ENCODE measurements at places on chromosomes 7 and 10. TPM values are rescaled to one million over a fixed set of nuclear protein-coding genes. Genes with fewer than 3 reads are reported as not detected.

GRCh38 chr10:112295853-112296830 lies 12.9 kb downstream of the TECTB start:
- DNase-seq, result no peak

DNA sequence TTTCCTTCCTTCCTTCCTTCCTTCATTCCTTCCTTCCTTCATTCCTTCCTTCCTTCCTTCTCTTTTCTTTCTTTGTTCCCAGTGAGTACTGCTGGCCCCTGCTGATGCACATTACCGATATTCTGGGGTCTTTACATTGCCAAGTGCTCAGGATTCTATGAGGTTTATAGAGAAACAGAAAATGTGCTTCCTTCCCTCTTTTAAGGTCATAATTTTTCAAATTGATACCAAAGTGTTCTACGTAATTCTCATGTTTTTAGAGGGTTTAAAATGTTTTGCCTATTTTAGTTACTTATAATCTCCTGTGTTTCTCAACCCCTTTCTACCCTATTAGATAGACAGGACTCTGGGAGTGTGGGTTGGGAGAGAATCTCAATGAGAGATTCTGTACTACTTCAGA lies 291.2 kb downstream of the HDAC9 start:
- no peak for DNase-seq

DNA sequence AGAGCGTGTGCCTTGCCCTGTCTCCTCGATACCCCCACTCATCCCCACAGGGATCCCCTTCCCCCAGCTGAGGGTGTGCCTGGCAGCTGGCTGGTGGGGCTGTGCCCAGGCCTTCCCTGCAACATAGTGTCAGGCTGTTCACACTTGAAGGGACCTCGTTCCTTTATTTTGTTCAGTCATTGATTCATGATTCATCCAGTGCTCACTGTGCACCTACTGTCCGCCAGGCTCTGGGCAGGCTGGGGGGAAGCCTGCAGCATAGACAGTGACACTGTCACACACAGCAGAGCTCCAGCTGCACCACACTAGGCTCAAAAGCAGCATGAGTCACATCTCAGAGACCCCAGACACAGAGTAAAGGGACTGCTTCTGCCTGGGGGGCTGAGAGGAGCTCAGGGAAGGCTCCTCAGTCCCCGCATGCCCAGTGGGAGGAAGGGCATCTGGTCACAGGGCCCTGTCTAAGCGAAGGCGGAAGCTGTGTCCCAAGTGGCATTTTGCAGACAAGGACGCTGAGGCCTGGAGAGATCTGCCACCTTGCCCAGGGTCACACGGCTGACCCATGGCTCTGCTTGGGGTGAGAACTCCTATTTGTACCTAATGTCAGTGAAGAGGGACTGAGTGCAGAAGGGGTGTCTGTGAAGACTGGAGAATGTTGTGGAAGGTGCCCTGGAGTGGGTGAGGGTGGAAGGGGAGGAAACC lies 27.9 kb downstream of the CDH23 start:
- no peak for DNase-seq

DNA sequence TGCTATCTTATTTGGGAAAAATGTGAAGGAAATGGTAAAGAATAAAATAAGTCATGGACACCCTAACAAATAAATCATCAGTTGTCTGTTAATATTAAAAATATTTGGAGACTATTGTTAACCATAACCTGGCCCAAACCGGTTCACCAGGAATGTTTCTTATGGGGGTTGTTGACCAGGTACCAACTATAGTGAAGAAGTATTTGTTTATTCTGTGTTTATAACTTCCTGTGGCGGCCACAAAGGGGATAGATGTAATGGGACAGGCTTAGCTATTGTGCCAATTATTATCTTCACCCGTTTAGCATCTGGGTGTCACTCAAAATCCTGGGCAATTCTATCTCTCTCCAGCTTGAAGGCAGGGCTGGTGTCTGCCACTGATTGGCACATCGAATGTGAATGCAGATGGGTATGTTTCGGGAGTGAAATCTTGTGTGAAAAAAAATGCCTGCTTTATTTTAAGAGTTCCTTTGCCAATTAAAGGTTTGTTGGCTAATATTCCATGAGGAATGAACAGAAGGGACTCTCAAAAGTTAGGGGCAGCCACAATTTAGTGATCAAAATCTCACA lies 500.9 kb downstream of the ARL4A start:
- DNase-seq, result no peak

- DNase-seq, result no peak
Measured at GRCh38 chr7:155987681-155988235, 175.5 kb upstream of the SHH start.

DNA sequence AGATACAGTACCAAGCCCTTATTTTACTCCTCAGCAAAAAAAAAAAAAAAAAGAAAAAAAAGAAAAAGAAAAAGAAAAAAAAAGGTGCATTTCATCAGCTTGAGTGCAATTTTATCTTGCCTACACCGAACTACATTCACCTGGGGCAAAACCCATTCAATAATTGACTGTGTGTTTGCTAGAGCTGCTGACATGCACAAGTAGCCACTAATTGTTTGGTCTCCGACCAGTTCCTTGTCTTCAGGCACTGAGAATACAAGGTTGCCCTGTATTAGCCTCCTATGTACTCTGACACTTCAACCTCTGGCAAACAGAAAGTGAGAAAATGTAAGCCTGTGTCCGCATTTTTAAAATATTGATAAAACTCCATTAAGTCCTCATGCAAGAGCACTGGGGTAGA lies 1579.4 kb upstream of the LRRTM3 start:
- no peak for DNase-seq

- peak; percentile 42 for DNase-seq
Measured at GRCh38 chr7:27433581-27433980, 191.0 kb downstream of the EVX1 start.

DNA sequence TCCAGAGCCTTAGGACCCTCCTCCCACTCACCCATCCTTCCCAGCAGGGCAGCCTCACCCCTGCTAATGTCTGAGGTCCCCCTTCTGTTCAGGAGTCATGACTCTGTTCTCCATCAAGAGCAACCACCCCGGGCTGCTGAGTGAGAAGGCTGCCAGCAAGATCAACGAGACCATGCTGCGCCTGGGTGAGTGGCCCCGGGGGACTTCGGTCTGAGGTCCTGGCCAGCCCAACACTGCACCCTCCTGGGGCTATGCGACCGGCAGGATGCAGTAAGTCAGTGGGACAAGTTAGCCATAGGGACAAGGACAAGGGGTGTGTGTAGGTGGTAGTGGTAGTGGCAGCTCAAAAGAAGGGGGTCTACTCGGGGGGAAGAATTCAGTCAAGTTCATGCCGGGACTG lies 16.2 kb upstream of the AHCYL2 start:
- no peak for DNase-seq

DNA sequence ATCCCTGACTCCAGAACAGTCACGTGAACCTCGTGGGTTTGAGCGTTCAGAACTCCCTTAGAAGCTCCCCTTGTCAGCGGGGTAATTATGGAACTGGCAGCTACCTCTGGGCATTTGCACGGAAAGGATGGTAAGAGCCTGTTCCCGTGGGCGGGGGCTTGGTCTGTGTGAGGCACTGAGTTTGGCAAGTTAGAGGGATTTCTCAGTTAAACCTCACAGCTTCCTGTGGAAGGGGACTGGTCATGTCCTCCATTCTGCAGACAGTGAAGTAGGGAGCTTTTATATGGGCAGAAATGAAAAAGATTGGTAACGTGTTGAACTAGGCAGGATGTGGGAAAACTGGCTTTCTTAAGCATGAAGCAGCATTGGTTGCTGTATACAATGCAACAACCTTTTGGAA lies 16.0 kb downstream of the PALD1 start:
- no peak for DNase-seq

DNA sequence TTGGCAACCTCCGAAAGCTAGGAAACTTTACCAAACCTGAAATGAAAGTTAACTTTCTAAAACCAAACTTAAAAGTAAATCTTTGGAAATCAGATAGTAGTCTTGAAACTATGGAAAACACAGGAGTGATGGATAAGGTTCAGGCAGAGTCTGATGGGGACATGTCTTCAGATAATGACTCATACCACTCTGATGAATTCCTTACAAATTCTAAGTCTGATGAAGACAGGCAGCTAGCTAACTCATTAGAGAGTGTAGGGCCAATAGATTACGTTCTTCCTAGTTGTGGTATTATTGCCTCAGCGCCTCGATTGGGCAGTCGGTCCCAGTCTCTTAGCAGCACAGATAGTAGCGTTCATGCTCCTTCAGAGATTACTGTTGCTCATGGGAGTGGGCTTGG lies 45.9 kb downstream of the MCMBP start:
- DNase-seq, result no peak

DNA sequence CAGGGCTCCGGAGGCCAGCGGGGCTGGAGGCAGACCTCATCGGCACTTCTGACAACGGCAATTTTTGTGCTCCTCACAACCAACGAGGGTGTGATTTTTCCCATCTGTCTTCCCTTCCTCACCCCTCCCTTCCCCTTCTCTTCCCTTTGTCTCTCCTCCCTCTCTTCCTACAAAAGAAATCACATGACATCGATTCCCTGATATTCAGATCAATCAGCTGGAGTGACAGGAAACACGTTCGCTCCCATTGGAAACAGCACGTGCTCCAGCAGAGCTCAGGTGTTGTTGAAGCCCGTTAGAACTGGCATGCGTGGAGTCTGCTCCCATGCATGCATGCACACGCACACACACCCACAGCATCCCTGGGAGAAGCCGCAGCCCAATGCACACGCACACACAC lies 222.4 kb downstream of the PTPRN2 start:
- DNase-seq, result no peak

DNA sequence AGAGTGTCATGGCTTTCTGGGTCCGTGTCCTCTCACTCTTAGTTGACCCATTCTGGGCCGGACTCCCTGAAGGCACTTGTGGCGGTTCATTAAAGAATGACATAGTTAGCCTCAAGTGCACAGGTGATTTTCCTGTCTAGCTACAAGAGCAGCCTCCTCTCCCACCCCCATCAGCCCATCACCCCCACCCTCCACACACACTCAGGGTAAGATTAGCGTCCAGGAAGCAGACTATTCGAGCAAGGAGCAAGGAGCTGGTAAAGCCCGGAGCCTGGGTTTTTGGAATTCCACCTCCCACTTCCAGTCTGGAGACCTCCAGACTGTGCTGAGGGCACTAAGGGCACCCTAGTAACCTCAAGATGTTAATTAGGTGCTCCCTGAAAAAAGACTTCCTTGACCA lies 39.5 kb downstream of the TACR2 start:
- no peak for DNase-seq

- no peak for DNase-seq
Measured at GRCh38 chr7:31123321-31123720, 71.2 kb downstream of the ADCYAP1R1 start.

DNA sequence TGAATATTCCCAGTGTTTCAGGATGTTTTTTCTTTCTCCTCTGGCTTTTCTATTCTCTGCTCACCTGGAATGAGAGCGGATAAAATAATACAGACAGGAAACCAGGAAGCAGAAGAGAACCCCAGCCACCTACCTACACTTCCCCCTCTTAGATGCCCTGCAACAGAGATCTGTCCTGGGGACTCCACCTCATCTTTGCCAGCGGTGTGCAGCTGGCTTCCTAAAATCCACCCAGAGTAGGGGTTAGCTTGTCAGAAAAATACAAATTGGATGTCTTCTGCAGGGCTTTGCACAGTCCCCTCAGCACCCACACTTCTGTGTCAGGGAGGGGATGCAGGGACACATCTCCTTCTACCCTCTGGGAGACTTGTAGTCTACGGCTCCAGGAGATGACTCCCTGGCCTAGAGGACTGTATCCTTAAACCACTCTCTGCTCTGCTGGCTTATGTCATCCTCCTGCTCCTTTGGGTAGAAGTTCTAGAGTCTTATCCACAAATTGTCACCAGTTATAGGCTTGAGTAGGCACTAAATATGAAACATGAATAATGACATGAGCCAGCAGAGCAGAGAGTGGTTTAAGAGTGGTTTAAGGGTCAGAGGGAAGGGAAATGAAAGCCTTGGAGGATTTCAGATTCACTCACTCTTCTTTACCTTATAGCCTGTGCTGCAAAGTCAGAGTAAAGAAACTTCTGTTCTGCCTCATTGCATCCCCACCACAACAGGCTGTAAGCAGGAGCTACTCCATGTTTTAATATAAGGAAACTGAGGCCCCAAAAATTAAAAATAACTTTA lies 749.4 kb downstream of the AUTS2 start:
- no peak for DNase-seq

GRCh38 chr7:96495751-96496216 lies 173.9 kb upstream of the SLC25A13 start:
- peak; percentile 5 for DNase-seq

- DNase-seq, result no peak
Measured at GRCh38 chr10:8987712-8988111, 933.2 kb downstream of the GATA3 start.

- DNase-seq, result peak; percentile 22
Measured at GRCh38 chr10:8767591-8767990, 713.1 kb downstream of the GATA3 start.

DNA sequence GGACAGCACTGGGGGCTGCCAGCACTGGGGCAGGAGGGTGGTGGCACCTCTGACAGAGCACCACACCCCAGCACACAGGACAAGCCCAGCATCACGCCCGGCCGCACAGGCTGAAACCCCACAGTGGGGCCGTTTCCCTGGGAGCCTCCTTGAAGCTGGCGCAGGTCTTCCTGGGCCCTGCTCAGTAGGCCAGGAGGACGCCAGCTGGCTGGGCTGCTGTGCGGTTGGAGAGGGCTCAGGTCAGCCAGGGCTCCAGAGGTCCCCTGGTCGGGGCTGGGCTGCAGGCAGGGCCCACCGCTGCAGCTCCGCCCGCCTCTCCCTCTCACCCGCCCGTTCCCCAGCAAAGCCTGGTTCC lies 137.3 kb downstream of the TCERG1L start:
- no peak for DNase-seq

DNA sequence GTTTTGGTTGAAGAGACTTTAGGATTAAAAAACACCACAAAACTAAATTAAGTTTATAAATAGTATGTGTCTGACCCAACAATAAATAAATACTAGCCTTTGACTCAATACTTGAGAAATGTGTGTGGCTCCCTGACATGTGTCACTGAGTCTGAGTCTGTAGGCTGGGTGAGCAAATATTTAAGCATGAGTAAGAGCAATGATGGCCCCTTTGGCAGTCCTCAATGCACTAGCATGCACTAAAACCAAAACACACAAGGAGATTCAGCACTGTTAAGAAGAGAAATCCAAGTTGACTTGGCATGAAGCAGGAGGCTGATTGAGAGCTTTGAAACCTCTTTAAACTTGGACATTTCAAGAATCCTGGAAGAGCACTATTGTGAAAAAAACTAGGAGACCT lies 37.1 kb downstream of the CCDC71L start:
- DNase-seq, result no peak

Gene TMEM72
- total RNA-seq, result not detected

Gene NYAP1
- 4.9 TPM for total RNA-seq

Gene CPA2
- total RNA-seq, result not detected

Gene CAMK2B
- total RNA-seq, result not detected

Gene TMEM270
- total RNA-seq, result not detected

Gene GNAT3
- total RNA-seq, result not detected

Gene TFEC
- not detected for total RNA-seq

Gene PRPF18
- total RNA-seq, result 13.5 TPM

Gene UMAD1
- 8.4 TPM for total RNA-seq

Gene PTF1A
- total RNA-seq, result not detected

Gene THAP5
- total RNA-seq, result 32.3 TPM
